Upper lobe of left lung (tissue), 6 donors: ENCODE measurements at places on chromosomes 2 and 18. TPM values are rescaled to one million over a fixed set of nuclear protein-coding genes. Genes with fewer than 3 reads are reported as not detected.

Gene LAMA3
- 105 TPM for total RNA-seq

DNA sequence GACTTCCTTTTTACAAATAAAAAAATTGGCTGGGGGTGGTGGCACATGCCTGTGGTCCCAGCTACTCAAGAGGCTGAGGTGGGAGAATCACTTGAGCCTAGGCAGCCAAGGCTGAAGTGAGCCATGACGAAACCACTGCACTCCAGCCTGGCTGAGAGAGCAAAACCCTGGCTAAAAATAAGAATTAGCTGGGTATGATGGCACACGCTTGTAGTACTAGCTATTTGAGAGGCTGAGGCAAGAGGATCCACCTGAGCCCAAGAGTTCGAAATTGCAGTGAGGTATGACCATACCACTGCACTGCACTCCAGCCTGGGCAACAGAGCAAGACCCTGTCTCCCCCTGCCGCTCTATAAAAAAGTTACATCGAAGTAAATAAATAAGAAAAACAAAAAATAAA lies 33.7 kb downstream of the GFPT1 start:
- H3K36me3 ChIP-seq = peaks cover 51% of the 10 kb centered on the region
- no peak overlapping the region for H3K27ac ChIP-seq
- H3K4me1 ChIP-seq = no peaks in the 10 kb centered on the region

GRCh38 chr2:63791387-63791786 lies 50.3 kb upstream of the UGP2 start:
- H3K27me3 ChIP-seq = no peaks in the 10 kb centered on the region
- no peak overlapping the region for H3K27ac ChIP-seq

- no peak overlapping the region for H3K4me3 ChIP-seq
- no peaks in the 10 kb centered on the region for H3K36me3 ChIP-seq
- peak overlapping the region; percentile 54 for H3K27ac ChIP-seq
- peak; percentile 13 for DNase-seq
- H3K4me1 ChIP-seq = peaks cover 4% of the 10 kb centered on the region
- no peaks in the 10 kb centered on the region for H3K27me3 ChIP-seq
Observed at GRCh38 chr2:3626118-3626811, 31.4 kb downstream of the COLEC11 start.

DNA sequence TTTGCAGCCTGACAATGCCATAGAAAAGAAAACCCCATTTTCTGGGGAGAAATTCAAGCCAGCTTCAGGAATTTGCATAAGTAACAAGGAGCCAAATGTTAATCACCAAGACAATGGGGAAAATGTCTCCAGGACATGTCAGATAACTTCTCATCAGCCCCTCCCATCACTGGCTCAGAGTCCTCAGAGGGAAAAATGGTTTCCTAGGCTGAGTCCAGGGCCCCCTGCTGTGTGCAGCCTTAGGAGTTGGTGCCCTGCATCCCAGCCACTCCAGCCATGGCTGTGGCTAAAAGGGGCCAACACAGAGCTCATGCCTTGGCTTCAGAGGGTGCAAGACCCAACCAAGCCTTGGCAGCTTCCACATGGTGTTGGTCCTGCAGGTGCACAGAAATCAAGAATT lies 63.7 kb upstream of the FANCL start:
- H3K4me1 ChIP-seq = no peaks in the 10 kb centered on the region
- no peak overlapping the region for H3K4me3 ChIP-seq
- no peak overlapping the region for H3K27ac ChIP-seq
- no peaks in the 10 kb centered on the region for H3K36me3 ChIP-seq
- H3K27me3 ChIP-seq = no peaks in the 10 kb centered on the region
- no peak for DNase-seq

GRCh38 chr2:213107728-213108127 lies 43.7 kb downstream of the IKZF2 start:
- no peaks in the 10 kb centered on the region for H3K27me3 ChIP-seq
- no peak for DNase-seq
- H3K27ac ChIP-seq = no peak overlapping the region
- no peak overlapping the region for H3K4me3 ChIP-seq

DNA sequence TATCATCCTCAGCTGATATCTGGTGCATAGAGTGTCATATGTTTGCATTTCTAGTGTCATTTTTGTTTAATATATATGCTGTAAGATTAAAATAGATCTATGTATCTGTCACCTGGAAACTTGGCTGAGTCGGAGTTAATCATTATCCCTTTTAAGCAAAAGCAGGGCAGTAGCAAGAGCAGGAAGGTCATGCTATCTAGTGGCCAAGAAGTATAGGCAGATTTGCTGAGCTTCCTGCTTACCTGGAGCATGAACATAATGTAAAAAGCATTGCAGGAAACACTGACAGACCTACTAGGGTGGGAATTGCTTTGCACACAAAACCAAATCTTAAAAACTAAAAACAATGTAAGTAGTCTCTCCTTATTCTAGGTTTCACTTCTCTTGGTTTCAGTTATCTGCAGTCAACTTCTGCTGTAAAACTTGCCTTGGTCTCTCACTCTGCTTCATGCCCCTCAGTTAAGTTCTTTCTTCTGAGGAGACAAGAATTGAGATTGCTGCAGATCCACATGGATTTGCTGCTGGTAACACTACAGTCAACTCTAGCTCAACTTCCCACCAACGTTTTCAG lies 295.3 kb downstream of the CDH7 start:
- DNase-seq = no peak
- no peaks in the 10 kb centered on the region for H3K36me3 ChIP-seq
- no peak overlapping the region for H3K4me3 ChIP-seq
- no peaks in the 10 kb centered on the region for H3K4me1 ChIP-seq

DNA sequence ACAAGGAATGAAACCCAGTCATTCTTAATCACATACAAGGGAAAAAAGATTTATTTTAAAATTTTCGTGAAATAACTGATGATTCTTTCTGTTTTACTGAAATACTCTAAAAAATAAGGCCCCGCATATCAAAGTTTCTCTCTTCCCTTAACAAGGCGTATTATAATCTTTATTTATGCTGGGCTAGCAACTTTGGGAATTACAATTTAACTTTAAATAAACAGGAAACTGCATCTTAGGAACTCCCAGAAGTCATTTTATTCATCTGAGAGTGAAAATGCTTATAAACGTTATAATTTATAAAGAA lies 166.7 kb downstream of the TCF4 start:
- no peaks in the 10 kb centered on the region for H3K36me3 ChIP-seq
- H3K4me1 ChIP-seq = no peaks in the 10 kb centered on the region
- H3K27me3 ChIP-seq = no peaks in the 10 kb centered on the region
- peak overlapping the region; percentile 19 for H3K4me3 ChIP-seq

Gene CXCR4
- 71.2 TPM for total RNA-seq

Gene LGALSL
- 31.5 TPM for total RNA-seq

Gene GPR75
- 4.3 TPM for total RNA-seq

Gene TP53I3
- total RNA-seq = 65.0 TPM

Gene MAP3K19
- total RNA-seq = 27.2 TPM

- H3K4me1 ChIP-seq = no peaks in the 10 kb centered on the region
- H3K36me3 ChIP-seq = no peaks in the 10 kb centered on the region
- no peaks in the 10 kb centered on the region for H3K27me3 ChIP-seq
- H3K27ac ChIP-seq = no peak overlapping the region
- no peak overlapping the region for H3K4me3 ChIP-seq
- DNase-seq = no peak
Observed at GRCh38 chr2:71535526-71535925, 82.2 kb downstream of the DYSF start.

Gene HRH4
- total RNA-seq = 0.15 TPM

Gene UGT1A8
- total RNA-seq = not detected

GRCh38 chr2:172234716-172235691 lies 132.3 kb upstream of the DLX2 start:
- peak overlapping the region; percentile 45 for H3K4me3 ChIP-seq
- no peaks in the 10 kb centered on the region for H3K36me3 ChIP-seq
- peaks cover 13% of the 10 kb centered on the region for H3K4me1 ChIP-seq
- no peak for DNase-seq
- H3K27ac ChIP-seq = no peak overlapping the region

DNA sequence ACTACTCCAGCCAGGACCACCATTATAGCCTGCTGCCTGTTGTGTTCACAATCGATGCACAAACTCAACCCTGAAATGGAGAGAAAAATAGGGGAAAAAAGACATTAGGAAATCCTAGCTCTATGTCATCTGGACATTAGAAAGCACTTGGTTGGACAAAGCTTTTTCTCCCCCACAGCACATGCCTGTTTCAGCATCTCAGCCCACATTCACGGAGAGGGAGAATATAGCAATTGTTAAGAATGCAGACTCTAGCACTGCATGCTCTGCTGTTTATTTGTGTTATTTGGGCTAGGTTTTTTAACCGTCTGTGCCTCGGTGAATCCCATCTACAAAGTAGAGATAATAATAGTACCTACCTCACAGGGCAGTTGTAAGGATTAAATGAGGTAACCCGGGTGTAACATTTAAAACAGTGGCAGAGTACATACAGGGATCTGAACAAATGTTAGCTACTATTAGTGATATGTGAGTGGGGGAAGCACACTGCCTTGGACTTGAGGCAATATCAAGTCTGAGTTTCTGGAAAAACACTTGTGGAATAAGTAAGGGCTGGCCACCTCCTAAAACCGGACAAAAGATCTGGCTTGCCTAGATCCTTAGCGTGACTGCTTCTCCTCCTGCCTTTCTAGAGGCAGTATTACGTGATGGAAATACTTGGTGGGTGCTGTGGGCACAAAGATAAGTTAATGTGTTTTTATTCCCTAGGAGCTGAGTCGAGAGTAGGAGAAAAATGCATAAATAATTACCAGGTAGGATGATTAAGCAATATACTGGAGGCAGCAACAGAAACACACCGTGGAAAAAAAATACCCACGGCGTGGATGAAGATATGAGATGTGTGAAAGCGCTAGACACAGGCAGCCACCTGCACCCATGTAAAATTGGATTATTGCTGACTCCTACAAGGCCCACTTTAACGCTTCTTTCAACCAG lies 1.0 kb upstream of the PPP1CB start:
- no peaks in the 10 kb centered on the region for H3K36me3 ChIP-seq
- peak; percentile 35 for DNase-seq
- H3K4me3 ChIP-seq = peak overlapping the region; percentile 65
- no peaks in the 10 kb centered on the region for H3K27me3 ChIP-seq
- H3K27ac ChIP-seq = peak overlapping the region; percentile 100

DNA sequence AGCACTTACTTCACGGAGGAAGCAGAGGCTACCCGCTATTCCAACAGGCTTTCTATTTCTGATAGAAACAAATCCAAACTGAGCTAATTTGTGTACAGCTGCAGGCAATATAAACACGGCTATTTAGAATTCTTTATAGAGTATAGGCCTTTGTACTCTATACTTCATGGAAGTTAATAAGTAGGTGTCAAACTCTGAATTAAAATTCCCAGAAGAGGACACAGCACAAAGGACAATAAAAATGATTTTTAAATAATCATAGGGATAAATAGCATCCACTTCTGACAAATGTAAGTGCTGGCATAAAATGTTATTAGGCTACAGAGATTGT lies 261.5 kb downstream of the AFF3 start:
- H3K4me1 ChIP-seq = peaks cover 5% of the 10 kb centered on the region
- no peak overlapping the region for H3K4me3 ChIP-seq
- H3K36me3 ChIP-seq = no peaks in the 10 kb centered on the region

- no peaks in the 10 kb centered on the region for H3K36me3 ChIP-seq
- peaks cover 6% of the 10 kb centered on the region for H3K4me1 ChIP-seq
- DNase-seq = no peak
- no peaks in the 10 kb centered on the region for H3K27me3 ChIP-seq
Observed at GRCh38 chr2:37631292-37631691, 40.1 kb downstream of the CDC42EP3 start.

Gene GKN2
- 37.7 TPM for total RNA-seq

- peak overlapping the region; percentile 91 for H3K27ac ChIP-seq
- peak; percentile 44 for DNase-seq
- H3K27me3 ChIP-seq = no peaks in the 10 kb centered on the region
- H3K4me3 ChIP-seq = peak overlapping the region; percentile 85
- H3K36me3 ChIP-seq = no peaks in the 10 kb centered on the region
Observed at GRCh38 chr2:98730707-98731040, 258 bp downstream of the MGAT4A start.

GRCh38 chr2:181977661-181978350 lies 7.8 kb upstream of the PPP1R1C start:
- H3K4me3 ChIP-seq = no peak overlapping the region
- H3K27me3 ChIP-seq = no peaks in the 10 kb centered on the region
- no peak overlapping the region for H3K27ac ChIP-seq
- no peaks in the 10 kb centered on the region for H3K4me1 ChIP-seq
- DNase-seq = no peak

Gene SCN7A
- total RNA-seq = 55.0 TPM

DNA sequence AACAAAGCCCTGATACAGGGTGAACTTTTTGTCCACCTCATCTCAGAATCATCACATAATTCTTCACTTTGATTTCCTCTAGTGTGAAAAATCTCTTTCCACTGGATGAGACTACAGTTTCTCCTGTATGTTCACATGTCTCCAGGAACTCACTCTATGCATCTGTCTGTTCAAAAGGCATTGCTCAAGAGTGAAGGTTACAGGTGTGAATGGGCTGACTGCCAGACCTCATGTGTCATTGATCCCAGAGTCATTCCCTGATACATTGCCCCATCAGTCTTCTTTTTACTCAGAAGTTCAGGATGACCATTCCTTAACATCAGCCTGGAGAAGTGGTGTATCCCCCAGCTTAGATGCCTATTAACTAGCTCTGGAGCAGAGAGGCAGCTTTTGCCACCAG lies 4.4 kb upstream of the DSC3 start:
- no peaks in the 10 kb centered on the region for H3K36me3 ChIP-seq
- H3K27ac ChIP-seq = no peak overlapping the region
- H3K27me3 ChIP-seq = peaks cover 16% of the 10 kb centered on the region
- H3K4me1 ChIP-seq = peaks cover 11% of the 10 kb centered on the region
- no peak overlapping the region for H3K4me3 ChIP-seq
- no peak for DNase-seq

- no peak overlapping the region for H3K27ac ChIP-seq
- no peaks in the 10 kb centered on the region for H3K36me3 ChIP-seq
- no peak for DNase-seq
- no peaks in the 10 kb centered on the region for H3K4me1 ChIP-seq
Observed at GRCh38 chr2:168587307-168587706, 131.2 kb downstream of the CERS6 start.

- no peaks in the 10 kb centered on the region for H3K27me3 ChIP-seq
- H3K4me1 ChIP-seq = no peaks in the 10 kb centered on the region
- H3K27ac ChIP-seq = no peak overlapping the region
- DNase-seq = no peak
Observed at GRCh38 chr2:136060416-136060815, 57.5 kb downstream of the CXCR4 start.

Gene TLX2
- total RNA-seq = not detected

- H3K4me1 ChIP-seq = no peaks in the 10 kb centered on the region
- H3K36me3 ChIP-seq = peaks cover 23% of the 10 kb centered on the region
- no peaks in the 10 kb centered on the region for H3K27me3 ChIP-seq
- no peak for DNase-seq
Observed at GRCh38 chr2:32702303-32703064, 74.6 kb downstream of the TTC27 start.

- DNase-seq = no peak
- H3K27me3 ChIP-seq = no peaks in the 10 kb centered on the region
- no peak overlapping the region for H3K27ac ChIP-seq
- no peaks in the 10 kb centered on the region for H3K4me1 ChIP-seq
- H3K4me3 ChIP-seq = no peak overlapping the region
Observed at GRCh38 chr2:207875473-207876212, 105.9 kb upstream of the FZD5 start.

Gene CMPK2
- 19.5 TPM for total RNA-seq

- no peak for DNase-seq
- no peak overlapping the region for H3K4me3 ChIP-seq
- no peak overlapping the region for H3K27ac ChIP-seq
- H3K36me3 ChIP-seq = no peaks in the 10 kb centered on the region
Observed at GRCh38 chr2:45904267-45904945, 252.9 kb downstream of the PRKCE start.
